Stimulated activated CD8-positive, alpha-beta memory T cell treated with anti-CD3 and anti-CD28 coated beads, Interleukin-2, amount 100 ng/mL, for 48 hours (primary cell): ENCODE measurements at places on chromosomes 13 and 19.

DNA sequence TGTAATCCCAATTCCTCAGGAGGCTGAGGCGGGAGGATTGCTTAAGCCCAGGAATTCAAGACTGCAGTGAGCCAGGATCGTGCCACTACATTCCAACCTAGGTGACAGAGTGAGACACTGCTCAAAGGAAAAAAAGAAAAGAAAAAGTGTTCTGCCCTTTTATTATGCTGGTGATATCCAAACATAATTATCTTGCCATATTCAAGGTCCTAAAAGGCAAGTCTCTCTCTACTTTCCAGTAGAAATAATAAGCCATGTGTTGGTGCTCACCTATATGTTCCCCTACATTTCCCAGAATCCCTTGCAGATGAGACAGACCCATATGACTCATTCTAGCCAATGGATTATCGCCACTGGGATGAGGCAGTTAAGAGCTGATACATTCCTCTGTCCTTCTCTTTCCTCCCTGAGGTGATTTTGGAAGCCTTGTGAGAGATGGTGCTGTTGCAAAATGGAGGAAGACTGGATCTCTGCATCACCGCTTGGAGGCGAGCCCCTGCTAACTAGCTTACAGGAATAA, 58.3 kb upstream of the MRI1 start:
- DNase-seq = no peak

DNA sequence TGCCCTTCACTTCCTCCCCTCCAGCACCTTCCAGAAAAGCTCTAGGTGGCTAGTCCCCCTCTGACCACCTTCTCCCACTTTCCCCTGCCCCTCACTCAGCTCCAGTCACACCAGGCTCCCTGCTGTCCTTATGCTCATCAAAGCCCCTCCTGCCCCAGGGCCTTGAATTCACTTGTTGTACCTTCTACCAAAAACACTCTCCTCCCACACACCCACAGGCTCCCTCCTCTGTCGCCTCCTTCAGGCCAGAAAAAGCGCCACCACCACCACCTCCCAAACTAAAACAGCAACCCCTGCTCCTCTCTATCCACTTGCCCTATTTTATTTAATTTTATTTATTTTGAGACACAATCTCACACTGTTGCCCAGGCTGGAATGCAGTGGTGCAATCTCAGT, 4.8 kb upstream of the CEACAM16 start:
- DNase-seq = peak; percentile 23

DNA sequence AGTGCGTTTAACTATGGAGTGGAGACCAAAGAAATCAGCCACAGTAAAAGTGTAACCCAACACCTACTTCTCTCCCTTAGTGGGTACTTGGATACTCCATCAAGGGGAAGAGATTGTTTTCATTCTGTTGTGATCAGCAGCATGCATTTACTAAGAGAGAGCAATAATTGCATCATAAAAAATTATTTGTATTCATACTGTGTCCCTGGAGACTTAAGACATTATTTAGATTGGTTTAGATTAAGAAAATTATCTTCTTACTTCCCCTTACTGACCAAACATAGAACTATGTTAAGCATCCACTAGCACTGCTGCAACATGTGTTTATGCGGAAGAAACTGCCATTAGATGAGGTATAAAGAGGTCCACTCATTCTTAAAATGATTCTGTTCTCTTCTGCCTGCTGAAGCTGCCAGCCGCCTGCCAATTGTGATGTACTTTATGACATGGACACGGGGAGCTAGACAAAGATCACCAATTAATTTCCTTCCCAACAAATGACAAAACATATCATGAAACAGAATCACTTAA, 738.5 kb downstream of the DIAPH3 start:
- no peak for DNase-seq

DNA sequence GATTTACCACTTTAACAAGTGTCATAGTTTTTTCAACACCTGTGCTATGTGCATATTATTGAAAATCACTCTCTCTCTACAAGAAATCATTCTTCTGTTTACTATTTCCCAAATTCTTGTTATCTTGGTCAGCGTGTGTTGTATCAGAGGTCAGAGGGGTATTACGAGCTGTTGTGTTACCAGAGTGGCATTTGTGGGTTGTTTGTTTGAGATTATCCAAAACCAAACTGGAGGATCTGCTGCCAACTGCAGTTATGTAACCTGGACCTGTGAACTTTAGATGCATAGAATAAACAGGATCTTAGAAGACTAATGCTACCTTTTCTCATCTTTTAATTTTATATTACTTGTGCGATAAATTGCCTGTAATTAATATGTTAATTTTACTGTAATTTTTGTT, 1751.4 kb upstream of the SPRY2 start:
- DNase-seq = no peak

GRCh38 chr13:38202740-38203139, 146.9 kb upstream of the UFM1 start:
- DNase-seq = no peak

- DNase-seq = no peak
Observed at GRCh38 chr19:54160854-54161253, 1.3 kb upstream of the LENG1 start.

DNA sequence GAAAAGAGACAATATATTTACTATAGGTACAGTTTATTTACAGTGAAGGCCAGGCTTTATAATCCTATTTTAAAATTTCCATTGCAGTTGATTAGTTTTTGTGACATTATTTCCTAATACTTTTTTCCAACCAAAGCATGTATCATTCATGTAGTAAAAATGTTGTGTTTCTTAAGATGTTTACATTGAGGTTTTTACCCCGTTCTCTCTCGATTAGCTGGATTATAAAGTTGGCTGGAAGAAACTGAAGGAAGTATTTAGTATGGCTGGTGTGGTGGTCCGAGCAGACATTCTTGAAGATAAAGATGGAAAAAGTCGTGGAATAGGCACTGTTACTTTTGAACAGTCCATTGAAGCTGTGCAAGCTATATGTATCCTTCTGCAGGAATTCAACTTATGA, 21.2 kb downstream of the HNRNPM start:
- DNase-seq = no peak

- no peak for DNase-seq
Observed at GRCh38 chr19:53659292-53659691, 27.5 kb downstream of the DPRX start.

GRCh38 chr19:18191640-18192062, 1.4 kb upstream of the MPV17L2 start:
- DNase-seq = no peak

DNA sequence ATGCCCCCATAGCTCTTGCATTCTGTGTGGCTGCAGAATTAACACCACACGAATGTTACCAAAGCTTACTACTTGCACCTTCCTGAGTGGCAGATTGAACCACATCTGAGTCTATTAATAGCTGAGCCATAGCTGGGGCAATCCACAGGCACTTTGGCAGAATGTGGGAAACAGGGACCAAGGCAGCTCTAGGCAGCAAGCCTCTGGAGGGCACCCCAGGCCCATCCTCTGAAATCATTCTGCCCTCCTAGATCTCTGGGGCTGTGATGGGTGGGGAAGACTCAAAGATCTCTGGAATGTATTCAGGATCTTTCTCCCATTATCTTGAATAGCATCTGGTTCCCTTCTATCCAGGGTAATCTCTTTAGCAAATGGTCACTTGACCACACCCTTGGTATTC, 139.3 kb downstream of the TNFRSF19 start:
- no peak for DNase-seq

GRCh38 chr19:12782174-12782423, 6.7 kb upstream of the HOOK2 start:
- no peak for DNase-seq

DNA sequence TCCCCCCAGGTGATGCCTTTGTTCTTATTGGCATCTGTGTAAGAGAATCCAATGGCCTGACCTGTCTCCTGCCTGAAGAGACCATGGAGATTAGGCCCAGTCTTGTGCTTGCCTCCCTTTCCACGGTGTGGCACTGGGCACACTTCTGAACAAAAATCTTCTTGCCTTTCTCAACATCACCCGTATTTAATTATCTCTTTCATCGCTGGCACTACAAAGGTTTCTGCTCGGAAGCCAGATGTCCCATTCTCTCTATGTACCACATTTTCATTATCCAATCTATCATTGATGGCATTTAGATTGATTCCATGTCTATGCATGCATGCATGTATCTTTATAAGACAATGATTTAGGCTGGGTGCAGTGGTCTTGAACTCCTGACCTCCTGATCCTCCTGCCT, 74.3 kb downstream of the SLC25A15 start:
- no peak for DNase-seq

- DNase-seq = no peak
Observed at GRCh38 chr19:48859711-48860572, 8.5 kb downstream of the PLEKHA4 start.

- no peak for DNase-seq
Observed at GRCh38 chr13:60075850-60076249, 87.9 kb downstream of the DIAPH3 start.

GRCh38 chr13:35470671-35471661, 5.5 kb downstream of the MAB21L1 start:
- no peak for DNase-seq

DNA sequence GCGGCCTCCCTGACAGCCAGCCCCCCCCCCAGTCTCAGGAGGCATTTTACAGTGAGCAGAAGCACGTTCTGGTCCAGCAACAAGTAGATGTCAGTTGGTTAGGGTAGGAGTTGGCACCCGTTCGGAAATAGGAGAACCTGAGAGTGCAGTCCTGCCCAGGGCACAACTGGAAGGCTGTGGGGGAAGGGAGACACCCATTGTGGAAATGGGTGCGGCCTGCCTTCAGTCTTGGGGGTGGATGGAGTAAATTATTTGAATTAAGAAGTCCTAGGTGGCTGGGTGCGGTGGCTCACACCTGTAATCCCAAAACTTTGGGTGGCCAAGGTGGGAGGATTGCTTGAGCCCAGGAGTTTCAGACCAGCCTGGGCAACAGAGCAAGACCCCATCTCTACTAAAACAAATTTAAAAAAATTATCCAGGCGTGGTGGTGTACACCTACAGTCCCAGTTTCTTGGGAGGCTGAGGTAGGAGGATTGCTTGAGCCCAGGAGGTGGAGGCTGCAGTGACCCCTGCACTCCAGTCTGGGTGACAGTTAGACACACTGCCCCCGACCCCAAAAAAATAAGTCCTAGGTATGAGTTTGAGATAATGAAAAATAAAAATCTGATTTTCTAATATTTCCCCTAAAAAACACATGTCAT, 1.2 kb downstream of the CIRBP start:
- no peak for DNase-seq

GRCh38 chr19:55300886-55301458, 17.2 kb downstream of the BRSK1 start:
- DNase-seq = no peak

- DNase-seq = no peak
Observed at GRCh38 chr13:56515441-56515840, 625.3 kb upstream of the PRR20A start.

DNA sequence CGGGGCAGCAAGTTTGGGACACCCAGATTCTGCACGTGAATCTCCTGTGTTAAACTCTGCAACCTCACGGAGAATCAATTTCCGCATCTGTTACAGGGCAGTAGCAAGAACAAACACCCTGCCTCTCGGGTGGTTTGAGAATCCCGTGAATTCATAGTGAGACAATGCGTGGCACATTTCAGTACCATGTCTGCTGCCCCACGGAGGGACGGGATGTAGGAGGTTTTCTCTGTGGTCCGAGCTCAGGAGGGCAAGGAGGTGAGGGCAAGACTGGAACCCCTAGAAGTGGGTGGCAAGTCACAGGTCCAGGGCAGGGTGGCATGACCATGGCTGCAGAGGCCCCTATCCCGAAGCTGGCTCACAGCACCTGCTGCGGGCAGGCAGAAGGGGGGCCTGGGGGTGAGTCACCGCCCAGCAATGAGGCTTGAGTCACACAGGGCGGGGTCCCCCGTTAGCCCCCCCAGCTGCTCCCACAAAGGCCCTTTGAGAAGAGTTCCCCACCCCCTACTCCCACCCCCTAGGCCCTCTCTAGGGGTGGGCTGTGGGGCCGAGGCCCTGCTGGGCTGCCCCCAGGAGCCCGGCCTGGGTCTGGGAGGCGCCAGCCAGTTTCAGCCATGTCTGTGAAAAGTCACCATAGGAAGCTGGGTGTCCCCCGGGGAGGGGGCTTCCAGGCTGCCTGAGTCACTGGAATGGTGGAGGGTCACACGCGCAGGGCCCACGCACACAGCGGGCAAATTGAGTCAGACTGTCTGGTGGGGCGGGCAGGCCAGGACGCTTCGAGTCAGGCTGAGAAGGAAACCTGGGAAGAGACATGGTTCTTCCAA, 25.8 kb upstream of the NANOS3 start:
- no peak for DNase-seq

GRCh38 chr19:46551164-46551563, 50.0 kb upstream of the CALM3 start:
- no peak for DNase-seq

DNA sequence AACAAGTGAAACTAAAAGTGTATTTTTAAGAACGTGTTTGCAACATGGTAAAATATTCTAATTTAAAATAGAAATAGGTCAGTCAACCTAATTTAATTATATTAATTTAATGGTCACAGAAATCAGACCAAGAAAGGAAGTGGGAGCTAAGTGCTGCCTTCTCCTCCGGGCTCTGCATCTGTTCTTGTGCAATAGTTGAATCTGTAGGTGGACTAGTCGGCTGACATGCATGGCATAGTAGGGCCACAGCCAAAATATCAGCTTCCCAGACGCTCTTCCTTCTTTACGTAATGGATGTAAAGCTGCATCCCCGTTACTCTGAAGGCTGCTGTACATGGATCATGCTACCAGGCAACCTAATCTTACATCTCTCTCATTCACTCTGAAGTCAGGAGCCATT, 47.3 kb downstream of the COL4A1 start:
- DNase-seq = no peak

GRCh38 chr19:52101866-52102562, 6.4 kb upstream of the ZNF841 start:
- no peak for DNase-seq

DNA sequence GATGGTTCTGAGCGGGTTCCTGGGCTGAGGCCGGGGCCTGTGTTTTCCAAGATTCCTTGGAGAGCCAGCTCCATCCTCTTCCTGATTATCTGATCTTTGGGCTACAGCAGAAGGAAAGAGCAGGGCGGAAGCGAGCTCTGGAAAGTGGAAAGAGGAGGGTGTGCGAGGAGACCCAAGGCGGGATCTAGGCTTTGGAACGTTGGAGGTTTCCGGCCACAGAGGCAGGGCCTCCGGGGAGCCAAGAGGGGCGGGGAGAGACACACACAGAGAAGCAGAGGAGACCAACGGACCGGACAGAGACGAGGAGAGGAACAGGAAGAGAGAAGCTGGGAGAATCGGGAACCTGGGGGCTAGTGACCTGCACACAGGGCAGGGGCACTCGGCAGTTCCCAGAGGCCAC, at the start of gene CLEC11A:
TSS of gene CLEC11A (plus strand) at position 296 of the 400 bp plus-strand sequence. CDS start 162 bp downstream, outside the sequence.
- DNase-seq = no peak
